ENCODE measurements at places on chromosomes 3 and 15.

DNA sequence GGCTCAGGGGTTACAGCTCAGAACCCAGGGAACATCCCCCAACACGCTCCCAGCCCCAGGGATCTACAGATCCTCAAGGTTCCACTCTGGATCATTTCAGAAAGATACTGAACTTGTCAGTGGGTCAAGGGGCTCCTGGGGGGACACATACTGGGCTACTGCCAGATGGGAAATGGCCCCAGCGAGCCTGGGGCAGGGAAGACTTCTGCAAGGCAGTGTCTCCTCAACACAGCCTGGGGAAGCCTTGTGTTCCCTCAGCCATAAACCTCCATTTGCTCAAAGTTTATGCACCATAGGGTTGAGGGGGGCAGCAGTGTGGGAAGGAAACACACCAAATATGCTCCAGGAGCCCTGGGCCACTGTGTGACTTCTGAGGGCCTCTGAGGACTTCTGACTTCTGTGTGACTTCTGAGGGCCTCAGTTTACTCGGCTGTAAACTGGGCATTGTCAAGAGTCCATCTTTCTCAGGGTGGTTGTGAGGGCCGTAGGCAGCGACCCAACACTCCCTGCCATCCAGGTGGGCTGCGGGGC, 58.4 kb downstream of the IQSEC1 start:
- DNase-seq = no peak

DNA sequence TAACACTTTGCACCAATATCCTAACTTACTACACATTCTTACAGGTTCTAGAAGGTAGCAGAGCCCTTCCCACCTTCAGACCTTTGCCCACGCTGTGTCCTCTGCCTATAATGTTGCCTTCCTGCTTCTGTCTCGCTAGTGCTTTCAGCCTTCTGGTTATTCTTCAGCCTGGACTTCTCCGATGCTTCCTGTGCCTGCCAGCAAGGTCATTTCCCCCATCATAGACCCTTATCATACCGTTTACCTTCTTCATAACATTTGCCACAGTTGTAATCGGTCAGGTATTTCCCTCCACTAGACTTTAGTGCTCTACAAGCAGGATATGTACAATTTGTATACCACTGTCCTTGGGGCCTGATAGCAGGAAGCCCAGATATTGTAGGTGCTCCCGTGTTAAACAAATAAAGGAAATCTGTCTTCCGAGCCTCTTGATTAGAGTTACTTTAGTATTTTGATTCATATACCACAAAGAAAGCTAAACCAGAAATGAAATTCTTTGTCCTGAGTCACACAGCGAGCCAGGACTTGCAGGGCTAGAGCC, 35.8 kb upstream of the CMTM7 start:
- DNase-seq = no peak

DNA sequence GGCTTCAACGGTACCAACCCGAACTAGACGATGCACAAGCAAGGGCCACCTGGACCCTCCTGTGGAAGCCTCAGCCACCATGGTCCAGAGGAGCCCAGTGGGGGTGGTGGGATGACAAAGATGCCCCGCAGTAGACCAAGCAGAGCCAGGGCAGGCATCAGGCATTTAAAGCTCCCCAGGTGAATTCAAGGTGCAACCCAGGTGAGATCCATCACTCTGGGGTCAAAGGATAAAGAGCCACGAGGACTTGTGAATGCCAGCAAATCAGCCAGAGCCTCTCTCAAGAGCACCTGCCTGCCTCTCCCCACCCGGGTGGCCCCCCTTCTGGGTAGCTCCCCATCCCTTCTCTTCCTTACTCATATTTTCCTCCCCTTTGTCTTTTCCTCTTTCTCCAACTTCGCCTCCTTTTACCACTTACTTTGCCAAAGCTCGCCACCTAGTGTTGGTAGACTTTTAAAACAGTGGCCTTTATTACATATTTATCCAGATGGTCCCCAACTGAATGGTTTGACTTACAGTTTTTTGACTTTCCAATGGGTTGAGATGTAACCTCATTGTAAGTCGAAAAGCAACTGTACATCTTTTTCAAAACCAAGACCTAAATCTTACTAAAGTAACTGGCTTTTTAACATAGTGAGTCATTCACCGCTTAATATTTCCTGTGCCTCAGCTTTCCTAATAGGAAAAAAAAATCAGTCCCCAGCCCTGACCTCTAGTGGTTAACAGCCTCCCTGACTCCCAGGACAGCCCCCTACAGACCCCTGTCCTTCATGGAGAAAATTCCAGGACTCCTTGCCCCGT, 18.8 kb downstream of the PLA2G4F start:
- DNase-seq = peak; percentile 49

DNA sequence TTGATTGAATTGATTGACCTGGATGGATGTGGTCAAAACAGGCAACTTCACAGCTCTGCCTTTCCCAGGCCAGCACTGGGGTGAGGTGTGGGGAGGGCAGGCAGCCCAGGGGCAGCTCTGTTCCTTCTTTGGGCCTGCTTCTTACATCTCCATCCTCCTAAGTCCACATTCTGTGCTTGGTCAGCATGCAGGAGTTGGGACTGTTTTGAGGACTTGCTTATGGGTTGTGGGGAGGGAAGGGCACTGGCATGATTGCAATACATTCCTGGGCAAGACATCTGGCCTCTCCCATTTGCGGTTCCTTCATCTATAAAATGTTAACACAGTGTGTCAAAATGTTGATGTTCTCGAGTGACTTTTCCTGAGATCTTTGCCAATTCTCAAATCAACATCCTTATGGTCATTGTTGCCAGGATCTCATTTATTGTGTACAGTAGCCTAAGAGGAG, 84.1 kb downstream of the ST6GAL1 start:
- DNase-seq = no peak

- no peak for DNase-seq
Measured at GRCh38 chr3:67635257-67635656, 19.2 kb downstream of the SUCLG2 start.

Data from cerebellum (tissue), 4 donors.